ENCODE measurements at places on chromosomes 5 and 9. TPM values are rescaled to one million over a fixed set of nuclear protein-coding genes. Genes with fewer than 3 reads are reported as not detected.

DNA sequence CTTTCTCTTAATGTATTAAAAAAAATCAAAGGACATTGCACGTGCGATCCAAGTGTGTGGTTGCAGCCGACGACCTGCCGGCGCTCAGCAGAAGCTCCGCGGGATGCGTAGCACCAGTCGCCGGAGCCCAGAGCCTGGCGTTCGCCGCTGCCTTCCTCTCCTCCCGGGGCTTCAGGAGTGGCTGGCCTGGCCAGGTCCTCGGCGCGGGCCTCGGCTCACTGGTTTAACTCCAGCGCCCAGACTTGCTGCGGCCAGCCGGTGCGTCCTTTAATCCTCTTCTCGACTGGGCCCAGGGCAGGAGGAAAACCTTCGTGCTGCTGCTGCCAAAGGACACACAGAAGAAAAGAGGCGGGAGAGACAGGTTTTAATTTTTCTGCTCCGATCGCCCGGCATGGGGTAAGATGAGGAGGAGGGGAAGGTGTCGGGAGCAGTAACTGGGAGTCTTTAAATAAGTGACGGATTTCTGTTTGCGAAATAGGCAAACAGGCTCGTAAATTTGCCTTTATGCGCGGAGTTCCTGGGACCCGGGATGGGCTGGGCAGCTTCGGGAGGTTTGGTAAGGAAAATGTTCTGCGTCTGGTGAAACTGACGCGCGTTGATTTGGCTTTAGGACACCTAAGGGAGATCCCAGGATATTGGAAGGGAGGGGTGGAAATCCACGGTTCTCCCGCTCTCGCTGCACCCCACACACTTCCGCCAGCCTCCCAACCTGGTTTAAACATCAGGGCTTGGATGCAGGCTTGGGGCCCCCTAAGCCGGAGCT is 2.3 kb downstream of the HAND1 start:
- peak overlapping the region; percentile 11 for H3K4me3 ChIP-seq
- peaks cover 52% of the 10 kb centered on the region for H3K4me1 ChIP-seq
- no peak for DNase-seq

- no peaks in the 10 kb centered on the region for H3K27me3 ChIP-seq
- no peak overlapping the region for H3K4me3 ChIP-seq
- no peaks in the 10 kb centered on the region for H3K36me3 ChIP-seq
- DNase-seq: no peak
- H3K27ac ChIP-seq: no peak overlapping the region
Observed at GRCh38 chr5:128446-128845, 36.5 kb downstream of the PLEKHG4B start.

DNA sequence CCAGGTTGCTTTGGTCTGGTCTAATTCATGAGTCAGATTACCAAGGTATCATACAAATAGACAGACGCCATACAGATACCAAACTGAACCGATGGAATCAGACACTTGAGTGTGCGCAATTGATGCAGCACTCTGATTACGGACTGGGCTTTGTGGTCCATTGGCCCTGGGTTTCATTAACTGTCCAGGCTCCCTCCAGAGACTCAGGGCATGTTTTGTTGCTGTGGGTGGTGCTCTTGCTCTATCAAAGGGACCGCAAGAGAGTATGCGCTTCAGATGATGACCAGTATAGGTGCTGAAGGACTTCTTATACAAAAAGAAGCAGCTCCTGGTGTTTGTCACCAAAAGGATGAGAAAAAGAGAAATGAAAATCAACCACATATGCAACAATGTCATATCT is 36.9 kb upstream of the ANKRD55 start:
- H3K36me3 ChIP-seq: no peaks in the 10 kb centered on the region
- no peak overlapping the region for H3K4me3 ChIP-seq

DNA sequence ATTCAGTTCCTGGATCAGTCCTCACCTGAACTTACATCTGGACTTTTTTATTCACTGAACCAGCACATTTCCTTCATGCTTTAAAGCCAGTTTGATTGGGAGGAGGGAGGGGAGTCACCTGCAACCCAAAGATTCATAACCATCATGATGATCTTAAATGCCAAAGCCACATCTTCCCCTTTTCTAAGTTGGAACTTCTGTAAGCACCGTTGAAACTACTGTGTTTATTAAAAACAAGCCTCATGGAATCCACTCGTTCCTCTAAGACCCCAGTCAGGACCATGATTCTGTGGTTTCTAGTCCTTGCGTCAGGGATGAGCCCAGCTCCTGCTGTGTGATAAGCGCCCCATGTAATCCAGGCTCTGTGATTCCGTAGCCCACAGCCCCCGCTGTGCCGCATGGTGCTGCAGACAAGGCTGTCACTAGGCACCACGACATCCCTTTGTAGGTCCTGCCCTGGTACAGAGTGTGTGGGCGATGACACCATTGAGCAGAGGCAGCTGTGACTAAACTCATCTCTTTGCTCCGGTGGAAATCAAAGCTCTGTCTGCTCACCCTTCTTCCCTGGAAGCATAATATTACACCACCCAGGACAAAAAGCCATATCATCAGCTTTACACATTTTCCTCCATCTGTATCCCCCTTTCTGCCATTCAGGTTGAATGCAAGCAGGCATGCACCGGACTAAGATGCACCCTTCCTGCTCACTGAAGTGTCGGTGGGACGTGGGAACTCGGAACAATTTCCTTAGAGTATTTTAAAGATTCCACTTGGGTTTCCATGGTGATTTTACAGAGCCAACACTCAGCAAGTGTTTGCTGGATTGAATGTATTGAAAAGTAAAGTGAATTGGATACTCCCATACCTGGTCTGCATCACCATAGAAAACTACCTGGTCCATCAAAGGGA is 132.0 kb upstream of the FSTL4 start:
- H3K27me3 ChIP-seq: no peaks in the 10 kb centered on the region
- H3K36me3 ChIP-seq: no peaks in the 10 kb centered on the region
- H3K4me3 ChIP-seq: no peak overlapping the region
- H3K4me1 ChIP-seq: peaks cover 10% of the 10 kb centered on the region
- no peak overlapping the region for H3K27ac ChIP-seq

DNA sequence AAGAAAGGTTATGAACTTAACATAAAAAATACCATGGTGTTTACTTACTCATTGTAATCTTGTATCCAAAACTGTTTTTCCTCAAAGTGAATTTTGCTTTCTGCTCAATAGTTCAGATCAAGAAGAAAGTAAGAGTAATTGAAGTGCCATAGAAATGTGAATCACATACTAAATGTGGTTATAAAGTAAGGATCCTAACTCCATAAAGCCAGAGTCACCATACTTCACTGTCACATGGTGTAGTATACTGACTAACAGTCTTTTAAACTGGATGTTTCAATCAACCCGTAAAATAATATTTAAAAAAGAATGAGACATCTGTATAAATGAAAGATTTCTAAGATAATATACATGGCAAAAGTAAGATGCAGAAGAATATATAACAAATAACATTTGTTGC is 72.1 kb downstream of the NIPBL start:
- no peaks in the 10 kb centered on the region for H3K27me3 ChIP-seq
- peaks cover 58% of the 10 kb centered on the region for H3K4me1 ChIP-seq
- H3K36me3 ChIP-seq: no peaks in the 10 kb centered on the region
- no peak overlapping the region for H3K27ac ChIP-seq
- no peak overlapping the region for H3K4me3 ChIP-seq
- no peak for DNase-seq

DNA sequence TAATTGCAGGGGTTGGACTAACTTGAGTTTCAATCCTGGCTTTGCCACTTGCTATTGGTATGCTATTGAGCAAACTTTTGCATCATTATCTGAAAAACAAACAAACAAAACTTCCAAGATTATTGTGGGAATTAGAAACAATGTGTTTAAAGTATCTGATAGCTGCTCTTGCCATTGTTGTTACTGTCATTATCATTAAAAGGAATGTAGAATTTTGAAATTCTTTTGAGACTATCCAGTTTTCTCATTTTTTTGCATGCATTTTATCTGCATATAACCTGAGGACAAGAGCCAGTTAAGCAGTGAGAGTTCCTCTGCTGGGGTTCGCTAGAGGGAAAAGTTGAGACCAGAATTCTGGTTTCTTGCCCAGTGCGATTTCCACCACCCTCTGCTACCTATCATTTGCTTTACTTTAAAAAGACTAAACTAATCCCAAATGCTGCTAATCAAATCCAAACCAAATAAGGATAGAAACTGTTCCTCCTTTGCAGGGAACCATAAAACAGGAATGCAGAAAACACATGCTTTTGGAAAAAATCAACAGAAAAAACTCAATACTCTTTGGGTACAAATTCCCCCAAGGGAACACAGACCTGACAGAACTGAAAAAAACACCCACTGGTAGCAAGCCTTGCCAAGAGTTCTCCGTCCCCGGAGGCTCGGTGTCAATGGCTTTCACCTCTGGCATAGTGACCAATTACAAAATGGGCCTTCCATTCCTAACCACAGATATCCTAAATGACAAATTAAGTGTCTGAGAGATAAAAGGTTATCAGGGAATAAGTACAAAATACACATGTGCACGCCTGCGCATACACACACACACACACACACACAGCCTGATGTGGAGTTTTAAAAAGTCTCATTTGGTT is 373.7 kb downstream of the ARL15 start:
- H3K4me1 ChIP-seq: no peaks in the 10 kb centered on the region
- no peak overlapping the region for H3K4me3 ChIP-seq
- no peak overlapping the region for H3K27ac ChIP-seq

DNA sequence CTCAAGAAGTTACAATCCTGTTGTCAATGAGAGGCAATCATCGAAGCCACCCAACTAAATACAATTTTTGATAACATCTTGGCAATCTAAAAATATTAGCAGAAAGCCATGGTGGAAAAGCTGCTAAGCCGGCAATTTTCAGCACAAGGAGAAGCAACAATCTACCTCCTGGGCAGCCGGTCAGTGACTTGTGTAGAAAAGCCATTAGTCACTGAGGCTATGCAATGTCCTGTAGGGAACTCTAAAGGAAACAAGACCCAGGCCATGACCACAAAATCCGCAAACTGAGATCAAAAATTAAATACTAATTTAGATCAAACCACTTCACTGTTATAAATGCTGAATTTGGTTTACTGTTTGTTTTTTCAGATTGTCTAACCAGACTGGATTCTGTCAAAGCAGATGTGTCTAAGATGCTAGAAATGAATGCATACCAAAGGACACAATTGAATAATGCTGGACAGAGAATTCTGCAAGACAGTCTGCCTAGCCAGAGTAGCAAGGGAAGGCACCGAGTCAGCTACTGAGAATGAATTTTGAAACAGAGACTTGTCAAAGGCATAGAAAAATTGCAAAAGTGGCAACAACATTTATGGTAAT is 384.8 kb downstream of the PRELID2 start:
- H3K4me3 ChIP-seq: no peak overlapping the region
- no peaks in the 10 kb centered on the region for H3K4me1 ChIP-seq
- H3K27me3 ChIP-seq: no peaks in the 10 kb centered on the region
- H3K27ac ChIP-seq: no peak overlapping the region

DNA sequence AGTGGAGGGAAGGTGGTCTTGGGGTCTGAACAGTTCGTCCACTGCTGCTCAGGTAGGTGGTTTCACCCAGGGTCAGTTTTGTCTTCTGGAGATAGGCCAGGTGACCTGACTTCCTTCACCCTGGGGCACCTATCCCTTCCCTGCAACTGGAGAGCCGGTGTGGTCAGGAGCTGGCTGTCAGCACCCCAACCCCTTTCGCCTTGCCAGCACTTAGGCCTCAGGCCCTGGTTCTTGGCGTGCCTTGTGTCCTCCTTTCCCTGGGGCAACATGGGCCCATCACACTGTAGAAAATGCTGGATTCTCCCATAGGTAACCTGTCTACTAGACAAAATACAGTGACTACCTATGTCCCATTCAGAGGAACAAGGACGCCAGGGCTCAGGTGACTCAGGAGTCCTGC is 13.1 kb downstream of the PROP1 start:
- no peak overlapping the region for H3K27ac ChIP-seq
- peaks cover 7% of the 10 kb centered on the region for H3K27me3 ChIP-seq
- H3K36me3 ChIP-seq: no peaks in the 10 kb centered on the region
- no peak for DNase-seq
- no peaks in the 10 kb centered on the region for H3K4me1 ChIP-seq

GRCh38 chr9:72154468-72155285 is 5.4 kb downstream of the GDA start:
- no peak for DNase-seq
- no peak overlapping the region for H3K4me3 ChIP-seq
- no peaks in the 10 kb centered on the region for H3K36me3 ChIP-seq
- H3K27ac ChIP-seq: no peak overlapping the region

- no peak overlapping the region for H3K4me3 ChIP-seq
- DNase-seq: no peak
- H3K27me3 ChIP-seq: no peaks in the 10 kb centered on the region
- H3K4me1 ChIP-seq: peaks cover 20% of the 10 kb centered on the region
- no peak overlapping the region for H3K27ac ChIP-seq
- H3K36me3 ChIP-seq: no peaks in the 10 kb centered on the region
Observed at GRCh38 chr5:143601357-143601756, 197.9 kb upstream of the NR3C1 start.

DNA sequence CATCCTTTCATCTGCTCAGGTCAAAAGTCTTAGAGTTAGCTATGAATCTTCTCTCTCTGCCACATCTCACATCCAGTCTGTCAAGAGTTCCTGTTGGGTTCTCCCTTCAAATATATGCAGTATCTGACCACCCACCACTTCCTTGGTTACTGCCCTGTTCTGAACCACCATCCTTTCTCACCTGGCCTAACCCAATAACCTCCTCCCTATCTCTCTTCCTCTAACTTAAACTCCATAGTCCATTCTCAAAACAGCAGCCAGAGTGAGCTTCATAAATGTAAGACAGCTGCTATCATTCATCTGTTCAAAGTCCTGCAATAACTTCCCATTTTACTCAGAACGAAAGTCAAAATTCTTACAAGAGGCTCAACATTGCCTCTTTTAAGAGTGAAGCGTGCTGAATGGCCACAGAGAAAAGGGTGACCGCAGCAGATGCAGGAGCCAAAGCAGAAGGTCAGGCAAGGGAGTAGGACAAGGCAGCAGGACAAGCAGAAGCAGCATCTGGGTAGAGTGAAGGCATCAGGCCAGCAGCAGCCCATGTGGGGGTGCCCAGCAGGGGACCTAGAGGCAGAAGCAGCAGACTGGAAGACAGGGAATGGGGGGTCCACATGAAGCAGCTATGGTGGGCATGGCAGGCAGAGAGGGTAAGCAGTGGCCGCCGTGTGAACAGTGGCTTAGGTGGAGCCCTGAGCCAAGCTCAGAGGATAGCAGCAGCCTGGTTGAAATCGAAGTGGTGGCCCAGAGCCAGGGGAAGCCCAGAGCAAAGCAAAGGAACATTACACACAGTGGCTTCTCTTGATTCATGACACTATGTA is 39.3 kb upstream of the CDC42SE2 start:
- H3K4me3 ChIP-seq: no peak overlapping the region
- no peak overlapping the region for H3K27ac ChIP-seq
- H3K27me3 ChIP-seq: no peaks in the 10 kb centered on the region
- peak; percentile 18 for DNase-seq
- no peaks in the 10 kb centered on the region for H3K4me1 ChIP-seq

The NDUFS6 gene
- 51.5 TPM for total RNA-seq

The SLC1A3 gene
- 12.7 TPM for total RNA-seq

All from psoas muscle (tissue), 8 donors.